Ovary (tissue), 10 donors: ENCODE measurements at places on chromosomes 3 and 15.

DNA sequence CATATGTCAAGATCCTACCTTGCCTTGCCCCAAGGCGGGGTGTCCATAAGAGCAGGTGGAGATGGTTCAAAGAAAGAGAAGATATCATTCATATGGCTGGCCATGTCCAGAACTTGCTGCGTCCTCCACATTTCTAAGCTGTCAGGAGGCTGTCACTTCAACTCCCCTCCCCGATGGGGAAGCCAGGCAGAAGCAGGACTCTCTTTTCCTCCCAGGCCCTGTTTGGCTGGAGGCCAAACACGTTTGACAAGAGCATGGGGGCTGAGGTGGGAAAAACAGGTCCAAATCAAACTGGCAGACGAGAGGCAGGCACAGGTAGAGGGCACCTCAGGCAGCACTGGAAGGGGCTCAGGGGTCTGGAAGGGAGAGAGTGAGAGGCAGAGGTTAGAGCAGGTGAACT lies 37.7 kb downstream of the MESD start:
- H3K27me3 ChIP-seq = no peaks in the 10 kb centered on the region
- no peak overlapping the region for H3K27ac ChIP-seq
- no peaks in the 10 kb centered on the region for H3K36me3 ChIP-seq
- no peak for DNase-seq

DNA sequence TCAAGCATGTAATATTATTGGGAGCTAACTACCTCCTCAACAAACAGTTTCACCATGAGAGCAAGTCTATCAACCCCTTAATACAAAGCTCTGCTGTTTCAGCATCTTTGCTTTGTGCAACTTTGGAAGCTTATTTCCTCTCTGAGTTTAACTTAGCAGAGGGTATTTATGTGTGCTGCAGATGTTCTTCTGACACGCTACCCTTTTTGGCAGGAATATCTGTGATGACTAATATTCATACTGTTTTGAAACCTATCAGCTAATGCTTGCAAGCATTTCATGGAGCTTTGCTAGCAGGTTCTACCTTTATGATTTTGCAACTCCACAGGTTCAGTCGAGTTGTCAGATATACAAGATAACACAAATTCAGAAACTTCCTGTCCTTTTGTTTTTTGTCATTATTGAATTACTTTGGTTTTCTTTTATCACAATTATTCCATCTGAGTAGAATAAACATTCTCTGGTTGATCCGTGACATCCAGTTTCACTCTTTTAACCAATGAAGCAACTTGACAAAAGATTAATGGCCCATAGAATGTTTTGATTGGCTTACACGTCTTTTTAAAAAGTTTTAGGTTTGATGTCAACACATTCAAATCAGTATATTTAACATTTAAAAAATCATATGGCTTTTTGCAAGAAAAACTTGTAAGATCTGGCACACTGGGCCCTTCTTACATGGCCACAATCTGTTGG lies 1.7 kb upstream of the SLC9A9 start:
- no peaks in the 10 kb centered on the region for H3K36me3 ChIP-seq
- DNase-seq = no peak
- H3K4me3 ChIP-seq = no peak overlapping the region
- H3K27ac ChIP-seq = no peak overlapping the region

GRCh38 chr15:51497806-51498205 lies 124.8 kb downstream of the DMXL2 start:
- no peak for DNase-seq
- no peaks in the 10 kb centered on the region for H3K36me3 ChIP-seq

DNA sequence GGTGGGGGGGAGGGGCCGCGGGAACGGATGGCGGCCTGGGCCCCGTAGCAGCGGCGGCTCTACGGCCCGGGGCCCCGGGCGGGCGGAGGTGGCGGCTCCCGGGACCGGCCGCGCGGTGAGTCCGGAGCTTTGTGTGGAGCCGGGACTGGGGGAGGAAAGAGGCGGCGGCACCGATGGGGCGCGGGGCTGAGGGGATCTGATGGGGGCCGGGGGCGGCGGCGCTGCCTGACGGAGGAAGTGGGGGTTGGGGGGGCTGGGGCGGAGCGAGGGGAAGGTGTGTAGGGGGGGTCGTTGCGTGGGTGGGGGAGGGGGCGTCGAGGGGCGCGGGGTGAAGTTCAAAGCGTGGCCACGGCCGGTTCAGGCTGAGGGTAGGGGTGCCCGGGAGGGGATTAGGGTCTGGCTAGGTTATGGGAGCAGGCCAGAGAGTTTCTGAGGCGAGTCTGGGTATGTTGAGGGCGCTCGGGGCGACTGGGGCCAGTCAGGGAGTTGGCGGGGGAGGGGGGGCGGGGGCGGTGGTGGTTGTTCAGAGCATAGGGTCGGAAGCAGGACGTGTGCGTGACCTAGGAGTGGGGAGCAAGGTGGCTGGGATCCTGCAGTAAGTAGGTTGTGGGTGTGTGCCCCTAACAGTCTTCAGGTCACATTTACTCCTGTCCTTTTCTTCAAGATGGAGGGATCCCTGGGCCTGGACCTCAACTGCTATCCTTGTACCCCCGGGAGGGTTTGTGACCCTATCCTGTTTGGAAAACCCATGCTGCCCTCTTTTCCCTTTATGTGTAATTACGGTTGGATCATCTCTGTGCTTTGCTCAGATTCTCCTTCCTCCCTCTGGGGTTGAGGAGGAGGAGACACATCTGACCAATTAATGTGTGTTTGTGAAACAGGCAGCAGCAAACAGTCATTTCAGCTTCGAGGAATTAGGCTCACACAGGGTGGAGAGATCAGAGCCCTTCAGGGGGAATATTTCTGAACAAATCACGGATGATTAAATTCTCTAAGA lies 644 bp downstream of the ZNF609 start:
- peak; percentile 54 for DNase-seq
- peaks cover 16% of the 10 kb centered on the region for H3K4me1 ChIP-seq
- no peaks in the 10 kb centered on the region for H3K27me3 ChIP-seq

- H3K36me3 ChIP-seq = no peaks in the 10 kb centered on the region
- H3K4me3 ChIP-seq = no peak overlapping the region
Measured at GRCh38 chr3:110026421-110026820, 689.1 kb upstream of the DPPA4 start.
